ENCODE measurements at places on chromosomes 5 and 9. TPM values are rescaled to one million over a fixed set of nuclear protein-coding genes. Genes with fewer than 3 reads are reported as not detected.

DNA sequence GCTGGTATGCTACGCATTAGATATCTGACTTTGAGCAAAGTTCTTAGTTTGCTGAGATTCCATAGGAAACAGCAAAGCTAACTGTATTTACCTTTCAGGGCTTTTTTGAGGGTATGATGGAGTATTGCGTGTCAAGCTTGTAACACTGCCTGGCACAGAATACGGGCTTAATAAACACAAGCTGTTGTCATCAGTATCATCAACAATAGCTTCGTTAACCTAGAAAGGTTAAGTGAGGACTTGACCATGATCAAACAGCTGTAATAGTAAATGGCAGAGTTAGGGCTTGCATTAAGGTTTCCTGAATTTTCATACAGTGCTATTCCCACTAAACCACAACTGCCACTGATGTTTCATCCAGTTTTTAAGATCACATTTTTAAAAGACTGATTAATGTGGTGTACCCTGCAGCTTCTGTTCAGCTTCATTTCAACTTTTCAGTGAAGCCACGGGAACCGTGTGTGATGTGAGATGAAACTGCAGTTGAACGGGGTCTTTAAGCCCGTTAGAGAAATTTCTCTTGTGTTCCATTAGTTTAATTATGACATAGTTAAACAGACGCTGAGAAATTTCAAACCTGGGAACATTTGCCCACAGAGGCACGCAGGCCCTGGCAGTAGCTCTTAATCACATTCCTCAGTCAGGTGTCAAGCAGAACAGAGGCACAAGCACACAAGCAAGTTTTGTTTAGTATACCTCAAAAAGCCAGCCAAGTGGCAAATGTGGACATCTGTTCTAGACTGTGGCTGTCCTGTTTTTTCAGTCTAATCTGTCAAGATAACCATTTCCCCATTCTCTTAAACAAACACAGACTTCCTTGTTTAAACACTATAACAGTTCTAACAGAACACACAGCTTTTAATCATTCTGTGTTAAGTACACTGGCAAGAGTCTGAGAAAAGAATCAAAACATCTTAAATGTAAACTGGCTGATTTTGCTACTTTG, 147.1 kb downstream of the ZNF608 start:
- no peak for DNase-seq

GRCh38 chr5:2832394-2832793, 80.9 kb upstream of the IRX2 start:
- no peak for DNase-seq

- DNase-seq, result no peak
These were observed 90.7 kb upstream of the IL12B start for GRCh38 chr5:159420940-159421339.

DNA sequence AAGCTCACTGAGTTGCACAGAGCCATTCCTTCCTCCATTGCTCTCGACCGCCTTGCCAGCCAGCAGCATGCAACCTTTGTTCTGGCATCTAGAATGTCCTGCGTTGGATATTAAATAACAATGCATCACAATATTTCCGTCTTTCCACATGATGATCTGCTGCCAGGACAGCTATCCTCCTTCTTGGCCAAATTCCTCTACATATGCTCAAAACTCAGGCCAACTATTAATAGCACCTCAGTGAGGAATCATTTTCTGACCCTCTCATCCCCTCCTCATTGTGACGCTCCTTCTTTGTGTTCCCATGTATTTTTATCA, 128.6 kb downstream of the MYO10 start:
- DNase-seq, result no peak

DNA sequence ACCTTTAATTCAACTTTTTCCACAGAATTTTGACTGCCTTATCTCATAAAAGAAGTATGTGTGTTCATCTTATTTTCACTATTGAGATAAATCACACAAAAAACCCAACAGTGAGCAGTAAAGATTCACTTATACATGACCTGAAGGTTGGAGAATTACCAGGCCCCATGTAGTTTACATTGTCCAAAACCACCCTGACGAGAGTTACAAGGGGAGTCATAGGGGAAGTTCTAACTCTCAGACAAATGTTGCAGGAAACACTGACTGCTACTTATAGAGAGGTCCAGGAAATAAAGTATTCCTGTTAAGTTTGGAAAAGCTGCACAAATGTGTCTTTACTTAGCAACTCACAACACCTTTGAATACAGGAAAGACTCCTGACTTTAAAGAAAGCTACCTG, 14.1 kb downstream of the SPATA9 start:
- DNase-seq, result no peak

DNA sequence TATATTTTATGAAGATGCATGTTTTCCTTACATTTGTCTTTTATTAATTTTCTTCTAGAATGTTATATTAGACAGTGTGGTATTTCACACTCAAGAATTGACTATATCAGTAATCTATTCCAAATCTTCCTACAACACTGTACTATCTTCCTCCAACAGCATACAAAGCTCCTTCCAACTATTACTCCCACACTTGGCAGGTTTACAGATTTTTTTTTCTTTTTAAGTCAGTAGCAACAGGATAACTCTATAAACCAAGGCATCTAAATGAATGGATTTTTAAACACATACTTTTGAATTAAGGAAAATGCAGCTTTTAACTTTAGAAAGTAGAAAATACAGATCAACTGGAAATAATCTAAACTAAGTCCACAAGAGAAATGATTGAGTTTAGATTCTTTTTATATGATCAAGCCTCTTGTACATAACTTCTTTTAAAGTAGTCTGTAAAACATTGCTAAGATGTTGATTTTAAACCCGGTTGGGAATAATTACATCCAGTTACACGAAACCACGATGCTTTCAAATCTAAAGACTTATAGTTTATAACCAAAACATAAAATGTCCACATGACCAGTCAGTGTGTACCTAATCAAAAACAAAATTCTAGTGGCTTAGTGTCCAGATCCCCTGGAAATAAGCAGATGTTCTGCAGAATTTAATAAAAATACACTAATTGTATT, 281.6 kb downstream of the ADAMTS6 start:
- DNase-seq, result no peak

GRCh38 chr5:9699681-9700080, 69.5 kb upstream of the TAS2R1 start:
- no peak for DNase-seq

DNA sequence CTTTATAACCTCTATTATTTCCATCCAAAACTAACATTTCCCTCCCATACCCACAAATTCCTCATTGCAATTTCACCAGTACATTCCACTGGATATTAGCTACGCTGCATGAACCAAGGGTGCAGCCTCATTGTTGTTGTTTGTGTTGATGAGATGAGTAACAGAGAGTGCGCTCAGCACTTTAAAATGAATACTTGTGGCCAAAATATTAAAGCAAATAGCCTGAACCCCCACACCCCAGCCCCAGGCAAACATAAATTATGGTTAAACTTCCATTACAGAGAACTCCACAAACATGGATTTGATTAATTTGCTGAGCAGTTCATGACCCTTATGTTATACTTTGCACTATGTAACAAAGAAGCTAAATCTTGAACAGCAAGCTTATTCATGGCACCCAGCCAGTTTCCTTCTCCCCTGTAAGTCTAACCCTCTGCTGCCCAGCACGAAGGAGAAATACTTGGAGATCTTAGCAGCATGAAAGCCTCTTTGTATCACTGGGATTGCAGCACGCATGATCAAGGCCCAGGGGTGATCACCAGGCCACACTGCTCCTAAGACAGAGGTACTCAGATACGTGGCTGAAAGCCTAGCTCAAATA, 205.0 kb downstream of the DOCK8 start:
- no peak for DNase-seq

- DNase-seq, result no peak
These were observed 18.5 kb downstream of the TMEM268 start for GRCh38 chr9:114629563-114630090.

- no peak for DNase-seq
These were observed 55.1 kb downstream of the PRDM6 start for GRCh38 chr5:123144096-123144495.

DNA sequence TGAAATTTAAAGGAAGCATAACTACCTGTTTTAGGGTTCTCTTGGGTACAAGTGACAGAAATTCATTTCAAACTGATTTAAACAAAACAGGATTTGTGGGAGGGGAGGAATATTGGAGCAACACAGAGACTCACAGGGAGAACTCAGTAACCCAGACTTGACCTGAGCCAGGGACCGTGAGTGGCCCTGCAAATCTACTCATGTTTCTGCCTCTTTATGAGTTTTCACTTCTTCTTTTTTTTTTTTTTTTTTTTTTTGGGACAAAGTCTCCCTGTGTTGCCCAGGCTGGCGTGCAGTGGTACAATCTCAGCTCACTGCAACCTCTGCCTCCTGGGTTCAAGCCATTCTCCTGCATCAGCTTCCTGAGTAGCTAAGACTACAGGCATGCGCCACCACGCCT, 405.6 kb upstream of the ZNF608 start:
- DNase-seq, result no peak

- DNase-seq, result no peak
These were observed 75.6 kb downstream of the VCAN start for GRCh38 chr5:83547161-83547560.

- no peak for DNase-seq
These were observed 19.3 kb downstream of the ACO1 start for GRCh38 chr9:32403567-32404260.

Gene BARX1
- total RNA-seq, result not detected

Gene ZFP2
- total RNA-seq, result 3.0 TPM

Gene CARD9
- total RNA-seq, result 11.5 TPM

Gene PDLIM4
- total RNA-seq, result 33.9 TPM

Gene STC2
- 8.8 TPM for total RNA-seq

Gene CTXN3
- total RNA-seq, result not detected

Gene ELAVL2
- total RNA-seq, result 0.29 TPM

Gene PRRX2
- 6.5 TPM for total RNA-seq

Data from ureter (tissue), 1 donor.